ENCODE measurements at places on chromosomes 1 and 21. TPM values are rescaled to one million over a fixed set of nuclear protein-coding genes. Genes with fewer than 3 reads are reported as not detected.

KRTAP13-4 gene
- total RNA-seq = not detected

- DNase-seq = no peak
Measured at GRCh38 chr1:97593192-97593591, 327.6 kb downstream of the DPYD start.

- no peak for DNase-seq
Measured at GRCh38 chr1:61244114-61244513, 161.8 kb downstream of the NFIA start.

GRCh38 chr1:185017338-185017737, 28.0 kb upstream of the RNF2 start:
- DNase-seq = no peak

ATP5IF1 gene
- 180 TPM for total RNA-seq

GRCh38 chr1:99728494-99729235, 37.8 kb downstream of the FRRS1 start:
- no peak for DNase-seq

- no peak for DNase-seq
Measured at GRCh38 chr1:184745929-184746638, 8.6 kb downstream of the EDEM3 start.
